NCI-H1417 (cell line): ENCODE measurements at places on chromosomes 2 and 18.

GRCh38 chr2:72442270-72442669 lies 294.6 kb upstream of the CYP26B1 start:
- no peak for DNase-seq

- DNase-seq = no peak
Measured at GRCh38 chr2:240558236-240558761, 511 bp upstream of the ANKMY1 start.

DNA sequence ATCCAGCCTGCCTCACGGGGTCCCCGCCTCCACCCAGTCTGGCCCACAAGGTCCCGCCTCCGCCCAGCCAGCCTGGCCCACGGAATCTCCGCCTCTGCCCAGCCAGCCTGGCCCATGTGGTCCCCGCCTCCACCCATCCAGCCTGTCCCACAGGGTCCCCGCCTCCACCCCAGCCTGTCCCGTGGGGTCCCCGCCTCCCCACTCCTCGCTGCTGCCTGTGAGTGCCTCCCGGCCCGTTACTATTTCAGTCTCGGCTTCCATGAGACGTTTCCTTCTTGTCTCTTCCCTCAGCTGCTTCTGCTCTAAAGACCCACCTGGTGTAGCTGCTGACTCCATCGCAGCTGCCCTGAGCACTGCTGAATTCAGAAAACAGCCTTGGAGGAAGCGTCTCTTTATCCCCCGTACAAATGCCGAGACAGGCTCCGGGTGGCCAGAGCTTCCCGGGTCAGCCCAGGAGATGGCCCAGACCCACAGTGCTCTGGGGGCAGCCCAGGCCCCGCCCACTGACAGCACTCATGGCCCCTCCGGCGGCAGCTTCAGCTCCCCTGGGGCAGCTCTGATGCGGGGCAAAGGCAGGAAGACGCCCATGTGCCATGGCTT lies 69.8 kb downstream of the NFATC1 start:
- no peak for DNase-seq

DNA sequence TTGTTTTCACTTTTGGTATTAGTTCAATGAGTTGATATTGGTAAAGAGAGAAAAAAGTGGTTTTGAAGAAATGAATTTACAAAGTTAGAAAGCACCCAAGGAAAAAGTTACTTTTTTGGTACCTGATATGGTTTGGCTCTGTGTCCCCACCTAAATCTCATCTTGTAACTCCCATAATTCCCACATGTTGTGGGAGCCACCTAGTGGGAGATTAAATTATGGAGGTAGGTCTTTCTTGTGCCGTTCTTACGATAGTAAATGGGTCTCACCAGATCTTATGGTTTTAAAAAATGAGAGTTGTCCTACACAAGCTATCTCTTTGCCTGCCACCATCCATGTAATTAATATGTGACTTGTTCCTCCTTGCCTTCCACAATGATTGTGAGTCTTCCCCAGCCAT lies 965.6 kb upstream of the NRXN1 start:
- no peak for DNase-seq

GRCh38 chr18:653512-653911 lies 3.9 kb upstream of the TYMS start:
- DNase-seq = no peak

DNA sequence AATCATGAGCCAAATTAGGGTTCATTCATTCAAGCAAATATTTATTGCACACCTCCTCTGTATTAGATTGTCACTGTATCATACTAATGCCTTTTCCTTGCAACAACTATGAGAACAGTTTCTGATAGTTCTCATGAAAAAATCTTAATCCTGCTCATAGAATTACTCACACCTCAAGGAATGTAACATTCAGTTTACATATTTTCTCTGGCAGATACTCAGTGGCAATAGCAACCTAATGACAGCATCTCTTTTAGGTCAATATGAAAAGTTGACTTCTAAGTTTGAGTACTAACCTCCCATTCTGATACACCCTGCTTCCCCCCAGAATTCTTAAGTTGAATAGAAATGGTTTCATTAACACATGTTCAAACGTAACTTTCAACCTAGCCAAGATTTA lies 132.0 kb downstream of the VWC2L start:
- DNase-seq = no peak
